Activated B cell treated with CpG ODN at 0.5 μM for 24 hours (primary cell): ENCODE measurements at places on chromosomes 5 and 9.

- no peak for DNase-seq
Observed at GRCh38 chr9:95105519-95106287, 211.8 kb downstream of the FANCC start.

DNA sequence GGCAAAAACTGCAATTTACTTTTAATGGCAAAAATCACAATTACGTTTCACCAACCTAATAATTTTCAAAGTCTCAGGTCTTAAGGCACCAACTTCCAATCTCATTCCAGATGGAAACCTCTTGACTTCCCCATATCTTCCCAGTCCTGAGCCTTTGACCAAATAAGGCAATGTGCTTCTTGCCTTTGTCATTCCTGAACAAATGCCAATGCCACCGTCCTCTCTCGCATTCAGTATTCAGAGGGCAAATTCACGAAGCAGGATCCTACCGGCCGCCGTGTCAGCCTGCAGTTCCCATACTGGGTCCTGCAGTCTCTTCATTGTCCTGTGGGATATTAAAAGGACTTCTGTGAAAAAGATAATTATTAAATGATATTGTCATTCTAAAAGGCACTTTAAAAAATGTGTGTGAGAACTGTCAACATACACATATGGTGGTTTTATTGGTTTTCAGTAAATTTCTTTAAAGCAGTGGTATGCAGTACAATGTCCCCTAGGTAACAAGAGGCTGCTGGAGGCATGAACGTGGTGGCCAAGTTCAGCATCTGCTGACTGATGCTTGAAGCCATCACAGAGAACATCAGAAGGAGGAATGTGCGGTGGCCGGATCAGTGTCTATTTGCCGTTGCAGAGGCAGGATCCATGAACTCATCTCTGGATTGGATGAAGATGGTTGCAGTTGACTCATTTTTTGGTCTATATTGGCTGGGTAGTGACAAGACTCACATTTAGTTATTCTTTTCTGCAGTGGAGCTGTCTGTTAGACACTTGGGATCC, 101.4 kb upstream of the IRX4 start:
- DNase-seq, result no peak

DNA sequence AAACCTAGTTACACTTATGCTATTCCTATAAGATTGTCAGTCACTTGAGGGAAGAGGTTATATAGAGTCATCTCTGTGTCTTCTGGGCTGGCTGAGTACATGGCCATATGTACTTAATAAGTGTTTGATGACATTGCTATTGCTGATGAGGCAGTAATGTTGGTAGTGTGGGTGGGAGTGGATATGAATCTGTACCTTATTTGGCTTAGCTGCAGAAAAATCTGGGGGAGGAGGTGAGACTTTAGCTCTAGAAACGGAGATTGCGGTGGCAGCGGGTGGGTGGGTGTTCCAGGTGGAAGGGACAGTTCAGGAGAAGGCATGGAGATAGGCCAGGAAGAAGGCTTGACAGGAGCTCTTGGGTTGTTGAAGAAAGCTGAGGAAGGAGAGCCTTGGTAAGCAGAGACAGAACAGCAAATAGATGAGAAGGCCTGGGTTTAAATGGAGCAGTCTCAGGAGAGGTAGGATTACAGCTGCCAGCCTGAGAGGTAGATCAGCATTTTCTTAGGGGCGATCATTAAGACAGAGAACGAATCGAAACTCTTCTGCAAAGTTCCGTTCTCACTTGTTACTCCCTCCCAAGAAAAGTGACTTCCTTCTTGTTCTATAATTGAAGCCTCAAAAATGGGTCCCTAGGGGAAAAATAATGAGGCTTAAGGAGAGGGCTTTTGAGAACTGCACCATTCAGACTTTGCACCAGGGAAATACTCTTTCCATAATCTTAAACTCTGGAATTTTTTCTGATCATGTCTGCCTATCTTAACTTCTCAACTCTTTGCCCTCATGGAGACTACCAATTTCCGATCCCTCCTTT, 160.5 kb downstream of the UNC13B start:
- no peak for DNase-seq

GRCh38 chr5:74386571-74387334, 253.8 kb downstream of the ENC1 start:
- DNase-seq, result no peak

GRCh38 chr5:96566833-96567587, 95.2 kb upstream of the CAST start:
- DNase-seq, result no peak

GRCh38 chr5:2818936-2819335, 67.5 kb upstream of the IRX2 start:
- no peak for DNase-seq

DNA sequence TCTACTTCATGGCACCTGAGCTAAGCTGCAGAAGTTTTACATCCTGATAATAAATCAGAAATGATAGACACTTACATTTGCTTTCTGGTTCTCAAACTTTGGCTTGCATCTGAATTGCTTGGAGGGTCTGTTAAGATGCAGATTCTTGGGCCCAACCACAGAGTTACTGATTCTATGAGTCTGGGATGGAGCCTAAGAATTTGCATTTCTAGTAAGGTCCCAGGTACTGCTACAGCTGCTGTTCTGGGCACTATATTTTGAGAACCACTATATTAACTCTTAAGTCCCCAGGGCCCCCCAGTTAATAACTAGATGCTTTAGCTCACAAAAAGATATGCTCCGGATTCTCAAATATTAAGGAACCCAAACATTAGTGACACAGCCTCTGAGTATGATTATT, 69.8 kb upstream of the DAB2 start:
- DNase-seq, result no peak

DNA sequence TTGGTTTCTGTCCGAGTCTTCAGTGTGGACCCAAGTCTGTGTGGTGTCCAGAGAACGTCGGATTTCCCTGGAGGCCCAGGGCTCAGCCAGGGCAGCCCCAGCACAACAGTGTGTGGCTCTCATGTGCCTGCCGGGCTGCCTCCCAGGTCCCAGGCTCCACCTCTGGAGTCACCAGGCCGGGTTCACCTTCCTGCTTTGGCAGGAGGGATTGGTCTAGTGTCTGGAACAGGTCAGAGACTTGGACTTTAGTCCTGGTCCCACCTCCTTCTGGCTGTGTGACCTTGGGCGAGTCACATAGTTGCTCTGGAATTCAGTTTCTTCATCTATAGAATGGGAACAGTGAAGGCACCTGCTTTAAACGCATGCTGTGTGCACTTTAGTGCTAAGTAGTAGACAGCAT, 3.2 kb downstream of the DOLPP1 start:
- no peak for DNase-seq

DNA sequence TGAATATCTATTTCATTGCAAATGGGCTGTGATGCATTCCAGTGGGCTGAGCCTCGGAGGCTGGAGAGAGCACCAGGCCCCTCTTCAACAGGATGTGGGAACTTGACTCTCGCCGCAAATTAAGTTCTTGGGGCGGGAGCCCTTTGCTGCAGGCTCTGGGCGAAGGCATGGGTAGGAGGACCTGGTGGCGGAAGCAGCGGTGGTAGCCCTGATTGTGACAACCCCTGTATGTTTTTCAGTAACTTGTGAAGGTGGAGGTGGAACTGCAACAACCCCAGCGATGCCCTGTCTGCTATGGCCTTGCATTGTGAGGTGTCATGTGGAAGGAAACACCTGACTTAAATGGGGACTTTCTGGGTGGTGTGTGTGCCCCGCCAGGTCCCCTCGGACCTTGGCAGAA, 9.4 kb downstream of the FYB1 start:
- DNase-seq, result no peak

- no peak for DNase-seq
Observed at GRCh38 chr5:53438079-53438478, 42.4 kb upstream of the FST start.

DNA sequence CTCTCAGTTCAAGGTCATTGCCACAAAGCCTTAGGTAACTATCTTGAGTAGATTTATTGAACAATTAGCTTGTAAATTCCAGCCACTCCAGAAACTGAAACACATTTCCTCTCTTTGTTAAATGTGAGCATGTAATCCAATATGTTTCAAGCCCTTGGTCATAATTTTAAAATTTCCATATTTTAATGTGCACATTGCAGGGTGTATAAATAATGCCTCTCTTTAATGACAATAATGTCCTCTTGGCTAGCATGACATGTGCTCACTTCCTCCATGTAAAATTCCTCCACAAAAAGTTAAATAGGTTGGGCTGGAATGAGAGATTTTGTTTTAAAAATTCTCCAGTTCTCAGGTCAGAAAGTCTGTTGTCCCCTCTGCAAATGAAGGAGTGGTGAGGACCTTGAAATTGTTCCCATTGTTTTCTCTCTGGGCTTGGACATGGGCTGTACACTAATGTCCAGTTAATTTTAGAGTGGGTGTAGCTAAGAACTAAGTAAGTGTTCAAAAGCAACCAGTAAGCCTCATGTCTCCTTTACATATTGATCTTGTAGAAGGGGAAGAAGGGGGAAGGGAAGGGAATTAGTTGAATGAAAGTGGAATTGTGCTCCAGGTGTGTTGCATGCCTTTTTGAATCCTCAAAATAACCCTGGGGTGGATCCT, 2.9 kb downstream of the PPP3R2 start:
- no peak for DNase-seq

DNA sequence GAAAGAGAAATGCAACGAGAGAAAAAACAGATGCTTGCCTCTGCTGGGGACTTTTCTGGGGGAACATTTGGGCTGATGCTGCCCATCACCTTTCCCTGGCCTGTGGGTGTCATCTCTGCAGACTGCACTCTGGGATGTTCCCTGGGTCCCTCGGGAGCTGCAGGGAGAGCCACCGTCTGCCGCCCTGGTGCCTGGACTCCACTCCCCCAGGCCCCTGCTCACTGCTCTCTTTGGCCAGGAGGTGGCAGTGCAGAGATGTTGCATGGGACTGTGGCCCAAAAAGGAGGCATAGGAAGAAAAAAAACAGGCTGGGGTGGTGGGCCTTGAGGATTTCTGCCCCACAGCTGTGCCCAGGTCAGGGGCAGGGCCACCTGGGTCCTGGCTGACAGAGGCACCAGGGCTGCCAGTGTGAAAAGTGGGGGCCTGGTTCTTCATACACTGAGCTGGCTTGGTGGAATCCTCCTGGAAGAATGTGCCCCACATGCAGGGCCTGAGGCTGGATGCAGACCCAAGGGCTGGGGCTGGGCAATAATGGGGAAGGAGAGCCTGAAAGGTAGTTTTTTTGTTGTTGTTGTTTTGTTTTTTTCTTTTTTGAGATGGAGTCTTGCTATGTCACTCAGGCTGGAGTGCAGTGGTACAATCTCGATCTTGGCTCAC, 353.6 kb downstream of the SLIT3 start:
- no peak for DNase-seq

DNA sequence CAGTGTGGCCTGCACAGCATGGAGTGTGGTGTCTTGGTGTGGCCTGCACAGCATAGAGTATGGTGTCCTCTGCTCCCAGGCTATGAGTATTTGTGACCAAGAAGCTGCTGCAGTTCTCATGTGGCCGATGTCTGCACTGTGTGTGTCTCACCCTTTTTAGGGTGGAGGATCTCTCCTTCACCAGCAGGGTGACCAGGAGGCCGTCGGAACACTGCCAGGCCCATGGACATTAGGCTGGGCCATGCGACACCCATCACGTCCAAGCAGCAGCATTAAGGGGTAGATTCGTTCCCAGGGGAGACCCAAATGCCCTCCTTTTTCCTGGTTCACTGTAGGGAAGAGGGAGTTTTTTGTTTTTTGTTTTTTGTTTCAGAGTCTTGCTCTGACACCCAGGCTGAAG, 115.3 kb upstream of the SPIN1 start:
- DNase-seq, result no peak

- no peak for DNase-seq
Observed at GRCh38 chr9:84386753-84387152, 46.2 kb upstream of the SLC28A3 start.

DNA sequence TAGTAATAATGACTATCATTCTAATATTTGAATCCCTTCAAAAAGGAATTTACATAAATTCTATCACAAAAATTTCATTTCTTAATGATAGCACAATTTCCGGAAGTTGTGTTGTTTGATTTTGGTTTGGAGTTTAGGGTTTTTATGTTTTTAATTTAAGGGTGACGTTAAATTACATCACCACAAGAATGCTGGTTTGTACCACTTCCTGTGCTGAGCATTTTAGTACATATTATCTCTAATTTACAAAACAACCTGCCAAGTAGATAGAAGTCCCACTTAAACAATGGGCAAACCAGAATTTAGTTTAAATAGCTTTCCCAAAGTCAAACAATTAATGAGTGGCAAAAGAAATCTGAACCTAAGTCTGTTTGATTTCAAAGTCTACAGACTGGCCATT, 63.4 kb downstream of the DENND1A start:
- no peak for DNase-seq

DNA sequence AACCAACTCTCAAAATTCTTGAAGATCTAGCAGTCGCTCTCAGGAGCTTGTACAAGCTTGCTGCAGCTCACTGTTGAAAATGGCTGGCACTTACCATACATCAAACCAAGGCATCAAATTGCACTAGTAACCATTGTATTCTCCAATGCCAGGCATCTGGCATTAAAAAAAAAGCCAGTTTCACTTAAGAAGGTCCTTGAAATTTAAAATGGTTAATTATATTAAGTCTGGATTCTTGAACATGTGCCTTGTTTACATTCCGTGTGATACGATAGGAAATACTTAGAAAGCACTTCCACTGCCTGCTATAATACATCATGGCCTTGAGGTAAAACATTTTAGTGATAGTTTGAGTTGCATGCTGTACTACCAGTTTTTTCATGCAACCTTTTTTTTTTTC, 300.7 kb downstream of the KDM4C start:
- no peak for DNase-seq
